ENCODE measurements at places on chromosomes 3 and 15.

- no peak for DNase-seq
Observed at GRCh38 chr15:55775316-55775715, 32.4 kb upstream of the PRTG start.

- DNase-seq = no peak
Observed at GRCh38 chr3:15903759-15904720, 106.3 kb upstream of the ANKRD28 start.

GRCh38 chr15:59237924-59238331, 31.3 kb downstream of the LDHAL6B start:
- no peak for DNase-seq

DNA sequence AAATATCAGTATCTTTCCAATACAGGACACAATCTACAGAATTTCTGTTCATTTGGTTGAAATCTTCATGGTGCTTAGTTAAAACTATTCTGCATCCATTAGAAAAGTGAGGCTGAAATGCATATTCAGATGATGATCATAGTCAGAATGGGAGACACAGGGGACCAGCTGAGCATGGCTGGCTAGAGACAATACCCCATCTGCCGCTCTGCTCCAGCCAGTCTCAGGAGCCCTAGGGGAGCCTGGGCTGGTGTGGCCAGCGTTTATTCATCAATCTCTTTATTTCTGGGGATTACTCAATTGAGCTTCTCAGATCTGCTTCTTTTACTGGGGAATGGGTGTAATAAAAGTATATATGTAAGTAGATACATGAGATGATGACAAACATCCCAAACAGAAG, 470.9 kb upstream of the CDIN1 start:
- DNase-seq = no peak

- no peak for DNase-seq
Observed at GRCh38 chr3:181694805-181695660, 16.7 kb upstream of the SOX2 start.

DNA sequence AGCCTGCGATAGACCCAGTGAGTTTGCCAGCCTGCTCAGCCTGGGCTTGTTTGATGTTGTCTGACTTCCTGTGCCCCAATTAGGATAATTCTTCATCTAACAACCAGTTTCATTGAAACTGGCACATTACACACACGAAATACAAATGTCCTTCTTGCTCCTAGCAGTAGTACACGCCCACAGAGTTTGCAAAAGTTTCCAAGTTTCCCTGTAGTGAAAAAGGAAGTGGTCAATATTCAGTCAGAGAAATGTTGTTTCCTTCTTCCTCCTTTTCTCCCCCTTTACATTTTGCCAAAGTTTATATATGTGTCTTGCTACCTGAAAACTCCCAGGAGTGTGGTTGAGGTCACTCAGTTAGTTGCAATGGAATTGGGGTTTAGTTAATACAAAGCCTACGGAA, 58.4 kb upstream of the LRTM1 start:
- no peak for DNase-seq

DNA sequence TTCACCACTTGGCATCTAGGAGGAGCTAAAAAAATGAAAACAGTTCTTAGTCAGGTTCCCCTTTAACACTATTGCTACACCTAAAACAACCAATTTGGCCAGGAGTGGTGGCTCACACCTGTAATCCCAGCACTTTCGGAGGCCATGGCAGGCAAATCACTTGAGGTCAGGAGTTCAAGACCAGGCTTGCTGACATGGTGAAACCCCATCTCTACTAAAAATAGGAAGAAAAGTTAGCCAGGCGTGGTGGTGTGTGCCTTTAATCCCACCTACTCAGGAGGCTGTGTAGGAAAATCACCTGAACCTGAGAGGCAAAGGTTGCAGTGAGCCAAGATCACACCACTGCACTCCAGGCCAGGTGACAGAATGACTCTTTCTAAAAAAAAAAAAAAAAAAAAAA, 124.1 kb downstream of the DGKG start:
- DNase-seq = no peak

DNA sequence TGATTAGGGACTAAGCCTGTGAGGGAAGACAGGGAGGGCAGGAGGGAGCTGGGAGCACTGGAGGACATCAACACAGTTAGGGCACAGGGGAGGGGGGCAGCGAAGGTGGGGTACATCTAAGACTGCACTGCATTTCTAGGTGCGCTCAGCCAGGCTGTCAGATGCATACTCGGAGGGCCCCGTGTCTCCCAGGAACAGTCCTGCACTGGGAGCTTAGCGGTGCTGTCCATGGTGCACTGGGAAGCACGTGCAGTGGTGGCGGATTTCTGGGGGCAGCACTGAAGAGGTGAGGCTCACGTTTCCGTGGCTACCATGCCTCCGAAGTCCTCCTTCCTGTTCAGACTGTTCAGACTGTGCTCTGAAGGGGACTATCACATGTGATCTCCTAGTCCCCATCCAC, 54.4 kb downstream of the ROPN1B start:
- DNase-seq = no peak

- no peak for DNase-seq
Observed at GRCh38 chr15:47754312-47754711, 37.0 kb downstream of the SEMA6D start.

DNA sequence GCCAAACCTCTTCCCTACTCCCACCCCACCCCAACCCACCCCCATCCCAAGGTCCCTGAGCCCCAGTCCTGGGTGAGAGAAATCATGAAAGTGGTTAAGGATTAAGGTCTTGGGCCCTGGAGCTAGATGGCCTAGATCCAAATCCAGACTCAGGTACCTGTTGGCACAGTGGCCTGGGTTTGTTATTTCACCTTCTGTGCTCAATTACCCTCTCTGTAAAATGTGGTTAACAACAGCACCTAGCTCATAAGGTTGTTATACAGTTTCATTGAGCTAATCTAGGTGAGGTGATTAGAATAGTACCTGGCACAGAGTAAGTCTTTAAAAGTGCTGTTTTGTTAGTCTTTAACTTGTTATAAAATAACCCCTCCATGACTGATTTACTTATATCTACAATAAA, 6.4 kb upstream of the SNUPN start:
- DNase-seq = no peak

DNA sequence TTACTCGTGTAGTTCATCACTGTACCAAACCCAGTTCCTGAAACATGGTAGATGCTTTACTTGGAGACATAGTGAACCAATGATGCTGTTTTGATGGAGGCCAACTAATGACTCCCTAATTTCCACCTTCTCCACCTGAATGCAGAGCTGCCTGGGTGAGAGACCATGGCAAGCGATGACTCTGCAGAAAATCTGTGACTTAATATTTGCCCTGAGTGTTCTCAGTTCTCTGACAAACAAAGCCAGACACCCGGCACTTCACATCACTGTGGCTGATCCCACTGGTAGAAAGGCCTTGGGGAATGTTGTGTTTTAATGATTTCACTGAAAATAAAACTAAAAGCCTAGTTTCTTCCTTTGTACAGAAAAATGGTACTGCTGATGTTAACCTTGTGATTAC, 39.5 kb upstream of the UBE3A start:
- no peak for DNase-seq

DNA sequence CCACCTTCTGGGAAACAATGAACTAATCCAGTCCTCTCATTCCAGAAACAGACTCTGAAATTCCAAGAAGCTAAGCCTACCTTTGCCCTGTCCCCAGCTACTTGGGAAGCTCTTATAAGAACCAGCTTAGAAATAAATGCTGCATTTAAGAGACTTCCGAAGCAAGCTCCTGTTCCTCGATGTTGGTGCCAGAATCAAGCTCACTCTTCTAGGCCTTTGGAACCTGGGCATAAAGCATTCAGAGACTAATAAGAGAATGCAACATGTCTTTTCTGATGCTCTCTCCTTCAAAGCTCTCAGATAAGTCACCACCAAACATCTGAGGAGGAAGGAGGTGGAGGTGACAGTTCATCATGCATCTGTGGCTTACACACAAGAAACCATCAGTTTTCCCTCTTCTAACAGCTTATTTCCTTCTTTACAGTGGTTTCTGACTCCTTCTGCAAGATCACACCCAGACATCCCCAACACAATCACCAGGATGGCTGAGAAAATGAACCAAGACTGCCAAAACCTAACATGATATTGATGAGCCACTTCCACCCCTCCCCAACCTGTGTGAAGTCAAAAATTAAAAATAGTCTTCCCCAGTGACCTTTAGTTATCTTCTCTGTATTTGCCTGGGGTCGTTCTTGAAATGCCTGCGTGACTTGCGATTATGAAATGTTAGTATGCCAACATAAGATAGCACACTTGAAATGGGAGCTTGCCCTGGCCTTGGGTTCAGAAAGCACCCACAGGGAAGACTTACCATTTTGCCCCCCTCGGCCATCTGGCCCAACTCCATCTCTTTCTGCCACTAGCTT, 11.5 kb downstream of the ARHGEF3 start:
- no peak for DNase-seq

DNA sequence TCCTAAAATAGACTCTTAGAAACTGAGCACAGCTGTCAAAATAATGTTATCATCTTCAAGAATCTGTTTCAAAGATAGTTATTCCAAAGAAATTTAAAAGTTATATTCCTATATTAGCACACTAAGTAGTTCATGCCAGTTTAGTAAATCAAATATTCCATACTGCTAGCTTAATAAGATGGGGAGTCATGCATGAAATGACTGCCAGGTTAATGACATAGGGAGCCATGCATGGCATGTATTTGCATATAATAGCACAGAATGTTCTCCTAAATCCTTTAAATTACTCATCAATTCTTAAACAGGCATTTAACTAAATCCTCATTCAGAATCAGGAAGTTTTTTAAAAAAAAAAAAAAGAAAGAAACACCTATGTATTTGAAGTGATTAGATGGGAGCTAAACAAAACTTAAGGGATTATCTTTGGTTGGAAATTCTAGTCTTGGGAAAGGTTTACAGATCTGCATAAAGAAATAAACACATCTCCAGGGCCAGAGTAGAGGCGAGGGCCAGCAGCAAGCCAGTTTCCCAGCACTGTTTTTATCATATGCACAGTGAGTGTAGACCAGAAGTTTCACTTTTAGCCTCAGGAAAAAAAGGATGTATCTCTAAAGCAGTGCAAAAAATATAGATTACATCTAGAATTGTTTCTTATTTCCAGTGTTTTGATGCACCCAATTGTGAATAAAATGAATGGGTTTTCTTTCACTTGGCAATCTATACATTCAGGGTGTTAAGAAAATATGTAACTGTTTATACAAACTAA, 366.4 kb upstream of the AGTR1 start:
- no peak for DNase-seq

DNA sequence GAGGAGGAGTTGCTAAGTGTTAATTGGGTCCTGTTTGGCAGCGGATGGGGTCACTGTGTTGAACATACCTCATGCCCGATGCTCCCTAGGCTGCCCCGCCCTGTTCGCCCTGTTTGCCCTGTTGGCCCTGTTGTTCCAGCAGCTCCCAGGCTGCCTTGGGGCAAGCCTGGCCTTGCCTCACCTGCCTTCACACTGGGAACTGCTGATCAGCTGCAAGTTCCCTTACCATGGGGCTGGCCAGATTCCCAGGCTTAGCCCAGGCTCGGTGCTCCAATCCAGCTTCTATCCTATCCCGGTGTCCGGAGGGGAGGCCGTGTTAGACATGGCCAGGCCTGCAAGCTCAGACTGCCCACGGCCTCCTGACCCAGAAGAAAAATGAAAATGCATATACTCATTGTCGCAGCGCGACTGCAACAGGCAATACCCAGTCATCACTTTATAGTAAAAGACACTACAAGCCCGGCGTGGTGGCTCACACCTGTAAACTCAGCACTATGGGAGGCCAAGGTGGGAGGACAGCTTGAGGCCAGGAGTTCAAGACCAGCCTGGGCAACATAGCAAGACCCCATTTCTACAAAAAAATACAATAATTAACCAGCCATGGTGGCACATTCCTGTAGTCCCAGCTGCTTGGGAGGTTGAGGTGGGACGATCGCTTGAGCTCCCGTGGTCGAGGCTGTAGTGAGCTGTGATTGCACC, 42.9 kb upstream of the ZNF710 start:
- no peak for DNase-seq

GRCh38 chr15:99182791-99183190, 66.6 kb downstream of the TTC23 start:
- DNase-seq = no peak

DNA sequence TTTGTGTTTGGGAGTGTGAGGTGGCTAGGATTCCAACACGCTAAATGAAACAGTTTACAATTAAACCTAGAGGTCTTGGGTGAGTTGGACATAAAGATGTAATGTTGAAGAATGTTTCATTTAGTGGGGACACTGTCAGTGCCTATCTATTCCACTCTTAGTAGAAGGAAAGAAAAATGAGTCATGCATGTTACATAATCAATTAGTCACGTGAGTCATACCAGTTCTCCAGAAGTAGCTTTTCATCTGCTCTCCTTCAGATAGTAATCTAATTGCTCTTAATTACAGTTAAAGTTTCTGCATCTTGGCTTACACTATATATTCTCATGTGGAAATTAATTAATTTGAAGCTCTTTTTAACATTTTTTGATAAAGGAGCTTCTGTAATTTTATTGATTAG, 115.7 kb upstream of the P2RY1 start:
- no peak for DNase-seq

DNA sequence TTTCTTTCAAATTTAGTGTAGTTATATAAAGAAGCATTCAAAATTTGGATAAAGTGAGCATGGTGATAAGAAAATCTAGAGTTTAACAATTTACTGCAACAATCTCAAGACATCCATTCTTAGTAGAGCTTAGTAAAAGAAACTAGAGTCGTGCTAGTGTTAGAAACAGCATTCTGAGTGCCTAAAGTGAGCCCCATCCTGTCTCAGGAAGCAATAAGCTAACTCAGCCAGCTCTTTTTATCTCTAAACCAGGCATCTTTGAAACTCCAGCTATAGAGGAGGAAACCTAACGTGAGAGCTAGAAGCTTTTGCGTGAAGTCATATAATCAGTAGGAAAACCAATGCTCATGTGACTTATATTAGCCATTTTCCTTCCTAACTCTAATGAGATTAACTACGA, 1187.1 kb upstream of the EPHA6 start:
- DNase-seq = no peak

DNA sequence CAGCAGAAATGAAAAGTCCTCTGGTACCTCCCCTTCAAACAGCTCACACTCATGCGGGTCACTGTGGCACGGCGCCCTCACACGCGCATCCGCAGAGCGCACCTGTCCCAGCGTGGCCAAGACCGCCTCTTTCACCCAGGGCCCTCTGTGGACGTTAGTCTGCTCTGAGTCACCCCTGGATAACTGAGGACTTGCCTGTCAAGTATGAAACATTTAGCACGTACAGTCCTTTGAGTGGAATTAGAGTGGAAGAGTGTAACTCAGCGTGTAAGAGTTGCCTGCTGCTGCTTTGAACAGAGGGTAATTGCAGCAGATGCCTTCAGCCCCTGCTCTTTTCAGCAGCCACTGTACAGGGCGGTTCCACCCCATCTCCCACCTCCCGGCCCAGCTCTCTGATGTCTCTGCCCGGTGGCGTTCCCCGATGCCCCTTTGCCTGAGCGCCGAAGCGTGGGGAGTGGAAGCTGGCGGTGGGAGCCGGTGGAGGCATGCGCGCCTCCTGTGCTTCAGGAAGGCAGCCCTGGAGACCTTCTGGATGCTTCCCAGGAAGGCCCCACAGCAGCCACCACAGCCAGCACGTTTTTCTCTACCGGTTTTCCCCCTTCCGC, 23.0 kb downstream of the CPN2 start:
- no peak for DNase-seq

DNA sequence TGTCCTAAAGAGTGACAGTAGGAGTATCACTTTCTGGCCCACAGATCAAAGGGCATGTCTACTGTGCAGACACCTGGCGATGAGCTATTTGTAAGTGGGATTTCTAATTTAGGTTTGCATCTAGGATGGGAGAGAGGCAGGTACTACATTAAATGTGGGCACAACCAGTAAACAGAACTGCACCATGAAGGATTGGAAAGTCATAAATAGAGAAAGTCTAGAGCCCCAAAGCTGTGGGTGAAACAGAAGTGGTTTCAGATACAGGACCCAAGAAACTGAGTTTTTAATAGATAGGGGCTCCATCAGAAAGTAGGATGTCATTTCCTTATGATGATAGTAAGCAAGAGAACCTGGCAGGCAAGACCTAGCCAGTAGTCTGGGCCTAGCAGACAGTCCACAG, 35.2 kb upstream of the SPPL2A start:
- no peak for DNase-seq
